ENCODE measurements at places on chromosomes 13 and 19. TPM values are rescaled to one million over a fixed set of nuclear protein-coding genes. Genes with fewer than 3 reads are reported as not detected.

ZNF529 gene
- 15.0 TPM for total RNA-seq

MCOLN1 gene
- 5.9 TPM for total RNA-seq

PDX1 gene
- total RNA-seq: not detected

MEIOSIN gene
- not detected for total RNA-seq

GRCh38 chr19:51976852-51977251 is 9.8 kb downstream of the ZNF350 start:
- H3K27ac ChIP-seq: no peak overlapping the region
- no peak overlapping the region for H3K4me3 ChIP-seq
- peaks cover 43% of the 10 kb centered on the region for H3K36me3 ChIP-seq

DNA sequence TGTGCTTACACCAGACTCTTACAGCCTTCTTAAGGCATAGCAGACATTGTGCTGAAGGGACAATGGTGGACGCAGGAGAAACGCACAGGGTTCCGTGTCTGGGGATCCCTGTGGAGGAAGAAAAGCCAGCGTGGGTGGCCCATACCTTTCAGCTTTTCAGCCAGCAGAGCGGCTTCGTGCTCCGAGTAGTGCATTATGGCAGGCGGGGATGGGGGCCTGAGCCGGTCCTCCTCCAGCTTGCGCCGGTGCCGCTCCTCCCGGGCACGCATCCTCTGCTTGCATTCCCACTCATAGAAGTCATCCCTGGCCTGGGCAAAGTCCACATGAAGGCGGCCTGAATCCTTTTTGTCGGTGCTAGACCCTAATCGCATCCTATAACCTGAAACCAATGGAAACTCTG is 332.4 kb downstream of the DNAJC15 start:
- H3K4me3 ChIP-seq: no peak overlapping the region
- no peak overlapping the region for H3K27ac ChIP-seq
- DNase-seq: no peak
- no peaks in the 10 kb centered on the region for H3K4me1 ChIP-seq
- no peaks in the 10 kb centered on the region for H3K27me3 ChIP-seq
- H3K36me3 ChIP-seq: no peaks in the 10 kb centered on the region

DNA sequence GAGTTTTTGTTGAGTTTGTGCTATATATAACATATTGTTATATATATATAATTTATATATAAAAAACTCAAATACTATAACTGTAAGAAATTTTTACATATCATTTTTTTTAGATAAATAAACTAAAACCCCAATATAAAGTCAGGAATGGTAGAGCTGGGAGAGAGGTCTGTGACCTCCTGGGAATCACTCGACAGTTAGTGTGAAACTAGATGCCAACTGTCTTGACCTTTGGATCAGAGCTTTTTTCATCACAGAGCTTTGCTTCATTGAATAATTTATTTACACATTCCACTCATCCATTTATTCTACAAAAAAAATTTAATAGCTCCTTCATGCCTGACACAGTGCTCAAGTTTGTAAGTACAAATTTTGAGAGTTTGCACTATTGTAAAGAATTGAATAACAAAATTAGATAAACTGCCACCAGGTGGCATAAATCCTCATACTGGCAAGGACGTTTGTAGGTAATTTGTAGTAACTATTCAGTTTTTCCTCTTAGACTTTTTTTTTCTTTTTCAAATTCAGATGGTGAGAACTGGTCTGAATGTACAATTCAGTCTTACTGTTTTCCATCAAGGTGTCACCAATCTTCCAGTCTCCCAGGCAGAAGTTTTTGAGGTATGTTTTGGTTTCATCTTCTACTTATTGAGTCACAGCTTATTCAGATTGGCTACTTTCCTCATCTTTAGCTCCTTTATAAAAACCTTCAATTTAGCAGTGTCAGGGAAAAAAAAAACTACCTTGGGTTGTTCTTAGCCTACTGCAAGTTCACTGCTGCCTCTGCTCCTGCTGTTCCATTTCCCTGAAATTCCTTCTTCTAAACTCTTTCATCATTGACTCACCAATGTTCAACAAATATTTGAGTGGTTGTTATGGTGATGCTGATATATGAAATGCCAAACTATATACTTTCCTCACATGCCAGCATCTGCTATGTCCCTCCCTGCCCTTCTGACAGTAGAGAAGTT is 28.7 kb downstream of the LACC1 start:
- H3K4me3 ChIP-seq: peak overlapping the region; percentile 40
- DNase-seq: peak; percentile 77
- H3K27me3 ChIP-seq: no peaks in the 10 kb centered on the region
- peak overlapping the region; percentile 22 for H3K27ac ChIP-seq
- H3K36me3 ChIP-seq: no peaks in the 10 kb centered on the region
- peaks cover 8% of the 10 kb centered on the region for H3K4me1 ChIP-seq

DNA sequence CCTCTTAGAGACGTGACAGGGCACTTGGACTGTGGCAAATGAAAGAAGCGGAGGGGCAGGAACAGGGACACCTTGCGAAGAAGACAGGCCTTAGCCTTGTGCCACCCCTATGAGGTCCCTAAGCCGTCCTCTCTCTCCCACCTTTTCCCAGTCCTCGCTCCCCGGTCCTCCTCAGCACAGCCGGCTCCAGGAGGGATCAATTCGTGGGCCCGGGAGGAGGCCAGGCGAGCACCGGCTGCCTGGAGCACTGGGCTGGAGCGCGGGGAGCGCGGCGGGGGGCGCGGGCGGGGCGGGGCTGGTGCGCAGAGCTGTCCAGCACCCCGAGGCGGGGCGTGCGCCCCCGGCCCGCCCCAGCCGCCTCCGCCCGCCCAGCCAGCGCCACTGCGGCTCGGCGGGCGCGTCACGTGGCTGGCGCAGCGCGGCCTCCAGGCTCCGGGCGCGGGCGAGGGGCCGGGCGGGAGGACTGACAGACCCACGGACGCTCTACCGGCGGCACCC is at the start of gene LRP3:
Gene LRP3, plus strand, starts transcription at position 466 of the 498 bp plus-strand sequence. CDS start 456 bp downstream, outside the sequence.
- peaks cover 4% of the 10 kb centered on the region for H3K4me1 ChIP-seq
- no peak within 1 kb of the TSS for H3K27ac ChIP-seq
- H3K27me3 ChIP-seq: no peaks in the 10 kb centered on the region
- peak; percentile 54 for DNase-seq

GRCh38 chr19:12703046-12703445 is 6.6 kb upstream of the FBXW9 start:
- H3K4me1 ChIP-seq: no peaks in the 10 kb centered on the region
- H3K4me3 ChIP-seq: no peak overlapping the region
- H3K27ac ChIP-seq: no peak overlapping the region
- H3K27me3 ChIP-seq: no peaks in the 10 kb centered on the region
- DNase-seq: peak; percentile 58

GRCh38 chr19:17733127-17733526 is 13.8 kb downstream of the MAP1S start:
- no peak overlapping the region for H3K27ac ChIP-seq
- H3K27me3 ChIP-seq: no peaks in the 10 kb centered on the region
- peaks cover 24% of the 10 kb centered on the region for H3K36me3 ChIP-seq

Measured in GM23248 (cell line).